C1 segment of cervical spinal cord (tissue), 14 donors: ENCODE measurements at places on chromosomes 1 and 21.

DNA sequence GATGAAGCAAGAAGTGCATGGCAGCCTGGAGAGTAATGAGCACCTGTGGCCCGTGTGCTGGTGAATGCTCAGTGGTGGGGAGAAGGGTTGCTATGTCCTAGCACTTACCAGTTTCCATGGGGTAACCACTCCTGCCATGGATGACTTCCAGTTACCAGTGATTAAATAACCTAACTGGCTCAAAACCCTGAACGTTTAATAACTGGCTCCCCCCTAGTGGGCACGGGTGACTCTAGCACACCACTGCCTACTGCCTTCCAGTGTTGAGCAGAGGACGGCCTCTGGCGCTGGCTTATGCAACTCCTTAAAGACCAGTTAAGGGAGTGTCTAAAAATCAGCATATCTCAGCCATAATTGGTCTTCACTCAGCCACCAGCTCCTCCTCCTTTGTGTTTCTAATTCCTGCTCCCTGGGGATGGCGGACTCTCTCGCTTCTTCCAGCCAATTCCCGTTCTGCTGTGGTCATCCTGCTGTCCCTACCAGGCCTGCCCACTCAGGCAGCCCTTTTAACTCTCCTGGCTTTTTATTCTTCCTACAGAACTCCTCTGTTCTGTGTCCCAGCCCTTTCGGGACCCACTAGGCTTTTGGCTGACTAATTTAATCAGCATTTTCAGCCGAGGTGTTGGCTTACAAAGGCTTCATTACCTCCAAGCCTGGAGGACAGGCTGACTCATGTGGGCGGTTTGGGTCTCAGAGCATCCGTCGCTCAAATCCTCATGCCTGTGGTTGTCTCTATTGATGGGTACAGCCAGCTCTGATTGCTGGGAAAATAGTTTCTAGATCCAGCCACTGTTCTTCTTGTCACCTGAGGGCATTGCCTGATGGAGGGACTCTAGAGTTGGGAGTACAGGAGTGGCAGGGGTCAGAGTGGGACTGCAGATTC, 332.4 kb downstream of the CAMTA1 start:
- no peak for DNase-seq

- DNase-seq = peak; percentile 62
Observed at GRCh38 chr1:14968251-14968851, 185.2 kb upstream of the TMEM51 start.

DNA sequence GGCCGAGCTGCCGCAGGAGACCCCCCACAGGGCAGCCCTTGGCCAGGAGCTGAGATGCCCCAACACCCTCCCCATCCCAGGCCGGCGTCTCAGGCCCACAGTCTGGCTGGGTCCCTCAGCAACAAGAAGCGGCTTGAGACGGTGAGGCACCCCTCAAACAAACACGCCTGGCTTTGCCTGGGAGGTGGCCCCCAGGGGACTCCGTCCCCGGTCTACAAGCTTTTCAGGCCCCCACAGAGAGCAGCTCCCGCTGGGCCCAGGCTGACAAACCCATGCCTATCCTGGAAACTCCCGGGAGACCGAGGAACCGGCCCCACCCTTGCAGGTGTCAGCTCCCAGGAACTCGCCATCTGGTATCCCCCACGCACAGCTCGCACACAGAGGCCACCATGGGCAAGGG, 67.0 kb downstream of the ARHGEF16 start:
- DNase-seq = no peak

GRCh38 chr1:228363686-228364067, 43.0 kb downstream of the TRIM11 start:
- no peak for DNase-seq

- no peak for DNase-seq
Observed at GRCh38 chr1:8404460-8405370, 86.8 kb downstream of the SLC45A1 start.

- DNase-seq = no peak
Observed at GRCh38 chr21:35097525-35097924, 48.4 kb upstream of the RUNX1 start.

DNA sequence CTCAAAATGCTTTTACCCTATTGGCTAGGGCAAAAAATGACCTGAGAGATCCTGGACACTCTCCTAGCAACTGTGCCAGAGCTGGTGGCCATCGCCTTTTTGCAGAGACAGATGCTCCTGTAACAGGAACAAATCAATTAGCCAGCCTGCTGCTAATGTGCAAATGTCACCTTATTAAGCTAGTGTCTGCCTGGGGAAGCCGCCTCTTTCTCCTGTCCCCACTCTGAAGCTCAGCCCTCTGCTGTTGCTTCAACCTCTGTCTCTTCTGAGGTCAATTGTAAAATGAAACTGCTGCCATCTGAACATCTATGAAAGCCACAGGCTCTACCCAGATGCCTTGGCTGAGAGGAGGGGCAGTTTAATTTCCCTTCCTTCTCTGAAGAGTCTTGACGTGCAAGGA, 85.5 kb upstream of the CACNA1E start:
- DNase-seq = no peak

GRCh38 chr1:231985296-231986023, 358.9 kb downstream of the DISC1 start:
- DNase-seq = no peak

DNA sequence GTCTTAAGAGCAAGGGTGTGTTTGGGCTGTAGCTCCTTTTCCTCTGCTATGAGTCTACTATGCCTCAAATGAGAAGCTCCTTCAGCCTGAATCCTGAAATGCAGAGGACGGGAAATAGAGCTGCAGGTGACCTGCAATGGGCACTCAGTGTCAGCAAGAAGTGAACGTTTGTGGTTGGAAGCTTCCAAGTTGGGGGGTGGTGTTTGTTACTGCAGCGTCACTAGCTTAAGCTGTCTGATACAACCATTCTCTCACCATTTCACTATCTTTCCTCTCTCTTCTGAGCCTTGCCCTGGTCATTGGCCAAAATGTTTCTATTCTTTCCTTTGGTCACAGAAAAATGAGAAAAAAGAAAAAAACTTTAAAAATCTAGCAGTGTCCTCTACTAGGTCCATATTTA, 19.4 kb downstream of the TRIM67 start:
- no peak for DNase-seq

- no peak for DNase-seq
Observed at GRCh38 chr1:6646499-6647148, 22.0 kb downstream of the THAP3 start.

DNA sequence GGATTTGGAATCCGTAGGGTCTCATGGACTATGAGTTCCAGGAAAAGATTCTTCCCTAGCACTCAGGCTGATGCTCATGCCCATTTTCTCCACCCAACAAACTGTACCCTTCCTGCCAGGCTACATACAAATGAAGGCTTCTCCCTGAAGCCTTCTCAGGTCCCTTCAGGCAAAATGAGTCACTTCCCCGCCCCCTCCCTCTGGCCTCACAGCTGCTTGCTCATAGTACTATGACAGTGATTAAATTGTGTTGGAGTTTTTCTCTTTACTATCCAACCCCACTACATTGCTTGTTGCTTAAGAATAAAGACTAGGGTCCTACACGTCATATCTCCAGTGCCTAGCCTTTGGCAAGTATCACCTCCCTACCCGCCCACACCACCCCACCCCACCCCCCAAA, 207.6 kb upstream of the NFIA start:
- DNase-seq = no peak

GRCh38 chr1:179002552-179003345, 22.9 kb upstream of the FAM20B start:
- DNase-seq = no peak

GRCh38 chr1:161072751-161073449, 3.2 kb upstream of the ARHGAP30 start:
- no peak for DNase-seq

- DNase-seq = no peak
Observed at GRCh38 chr1:86137436-86137835, 19.1 kb downstream of the COL24A1 start.

GRCh38 chr21:41418956-41419680, 6.9 kb upstream of the MX1 start:
- DNase-seq = no peak

DNA sequence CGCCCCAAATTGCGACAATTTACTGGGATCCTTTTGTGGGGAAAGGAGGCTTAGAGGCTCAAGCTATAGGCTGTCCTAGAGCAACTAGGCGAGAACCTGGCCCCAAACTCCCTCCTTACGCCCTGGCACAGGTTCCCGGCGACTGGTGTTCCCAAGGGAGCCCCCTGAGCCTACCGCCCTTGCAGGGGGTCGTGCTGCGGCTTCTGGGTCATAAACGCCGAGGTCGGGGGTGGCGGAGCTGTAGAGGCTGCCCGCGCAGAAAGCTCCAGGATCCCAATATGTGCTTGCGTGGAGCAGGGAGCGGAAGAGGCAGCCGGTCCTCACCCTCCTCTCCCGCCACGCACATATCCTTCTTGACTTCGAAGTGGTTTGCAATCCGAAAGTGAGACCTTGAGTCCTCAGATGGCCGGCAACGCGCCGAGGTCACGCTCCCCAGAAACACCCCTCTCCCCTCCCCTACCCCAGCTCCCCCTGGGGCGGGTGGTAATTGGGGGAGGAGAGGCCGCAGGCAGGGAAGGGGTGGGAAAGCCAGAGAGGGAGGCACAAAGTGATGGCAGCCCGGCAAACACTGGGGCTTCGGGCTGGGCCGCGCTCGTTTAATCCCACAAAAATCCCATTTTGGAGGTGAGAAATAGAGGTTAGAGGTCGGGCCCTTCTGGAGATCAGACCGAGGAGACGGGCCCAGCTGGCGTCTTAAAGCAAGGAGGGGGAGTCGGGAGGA, 6.2 kb downstream of the SIM2 start:
- DNase-seq = no peak

GRCh38 chr1:9466780-9467758, 72.2 kb upstream of the SLC25A33 start:
- DNase-seq = no peak

- DNase-seq = no peak
Observed at GRCh38 chr1:167060141-167061072, 29.8 kb downstream of the GPA33 start.

DNA sequence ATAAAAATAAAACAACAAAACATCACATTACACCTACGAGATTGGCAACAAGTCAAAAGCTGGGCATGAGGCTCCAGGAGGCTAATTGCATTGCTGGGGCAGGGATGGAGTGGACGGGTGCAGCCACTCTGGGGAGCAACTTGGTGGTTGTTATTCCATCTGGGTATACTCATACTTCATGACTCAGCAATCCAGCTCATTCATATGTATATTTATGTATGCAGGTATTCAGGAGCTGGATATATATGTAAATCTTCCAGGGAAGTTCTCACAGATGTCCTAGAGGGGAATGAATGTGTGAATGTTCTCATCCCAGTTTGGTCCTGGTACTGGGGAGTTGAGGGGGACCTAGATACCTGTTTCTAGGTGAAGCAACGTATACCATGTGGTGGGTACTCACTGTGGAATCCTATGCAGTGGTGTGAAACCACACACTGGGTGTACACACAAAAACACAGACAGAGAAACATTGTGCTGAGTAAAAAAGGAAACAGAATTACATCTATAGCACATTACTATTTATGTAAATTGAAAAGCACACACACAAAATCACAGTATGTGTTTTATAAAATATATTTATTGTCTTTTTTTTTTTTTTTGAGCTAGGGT, 79.7 kb upstream of the RAB4A start:
- DNase-seq = no peak

DNA sequence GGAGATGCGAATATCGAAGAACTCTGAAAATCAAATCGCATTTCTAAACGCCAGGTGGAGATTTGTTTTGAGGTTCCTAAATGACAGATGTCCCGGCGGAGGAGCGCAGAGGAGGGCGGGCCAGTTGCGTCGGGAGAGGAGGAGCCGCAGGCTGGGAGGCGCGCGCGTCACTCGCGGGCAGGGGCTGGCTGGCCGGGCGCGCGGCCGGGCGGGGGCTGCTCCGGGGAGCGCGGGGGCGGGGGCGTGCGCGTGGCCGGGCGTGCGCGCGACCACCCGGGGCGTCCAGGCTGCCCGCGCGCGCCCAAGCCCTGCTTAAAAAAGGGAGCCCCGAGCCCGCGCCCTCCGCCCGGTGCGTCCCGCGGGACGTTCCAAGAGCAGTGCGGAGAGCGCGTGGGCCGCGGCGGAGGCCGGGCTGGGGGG, 47.3 kb downstream of the H3-3A start:
- peak; percentile 82 for DNase-seq

- no peak for DNase-seq
Observed at GRCh38 chr1:201050515-201051277, 27.2 kb upstream of the KIF21B start.

DNA sequence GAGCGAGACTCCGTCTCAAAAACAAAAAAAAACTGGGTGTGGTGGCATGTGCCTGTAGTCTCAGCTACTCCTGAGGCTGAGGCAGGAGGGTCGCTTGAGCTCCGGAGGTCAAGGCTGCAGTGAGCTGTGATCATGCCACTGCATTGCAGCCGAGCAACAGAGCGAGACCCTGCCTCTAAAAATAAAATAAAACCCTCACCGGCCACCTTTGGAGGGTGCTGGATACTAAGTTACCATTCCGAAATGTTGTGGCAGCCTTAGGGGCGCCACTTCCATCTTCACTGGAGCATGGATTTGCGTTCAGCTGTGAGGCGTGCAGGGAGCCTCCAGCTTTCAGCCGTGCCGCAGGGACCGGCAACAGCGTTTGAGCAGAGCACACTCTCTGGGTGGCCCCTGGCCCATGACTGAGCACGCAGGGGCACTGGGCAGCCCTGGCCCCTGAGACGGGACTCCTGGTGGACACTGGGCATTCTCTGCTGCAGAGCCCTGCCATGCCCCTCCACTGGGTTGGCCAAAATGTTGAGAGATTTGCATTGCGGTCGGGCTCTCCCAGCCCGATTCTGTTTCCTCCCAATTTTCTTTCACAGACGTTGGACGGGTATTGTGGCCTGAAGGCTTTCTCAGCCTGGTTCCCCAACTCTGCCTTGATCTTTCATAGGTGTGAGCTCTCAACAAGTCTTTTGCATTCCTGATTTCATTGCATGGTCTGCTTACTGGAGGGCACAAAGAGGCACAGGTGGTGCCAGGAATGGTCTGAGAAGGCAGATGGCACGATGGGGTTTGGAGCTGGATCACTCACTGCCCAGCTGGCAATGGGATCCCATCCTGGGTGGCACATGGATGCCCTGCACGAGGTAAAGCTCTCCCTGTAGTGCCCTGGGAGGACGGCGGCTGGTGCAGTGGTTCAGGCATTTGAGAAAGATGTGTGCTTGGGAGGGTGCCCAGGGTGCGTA, 5.8 kb upstream of the CFAP74 start:
- no peak for DNase-seq

DNA sequence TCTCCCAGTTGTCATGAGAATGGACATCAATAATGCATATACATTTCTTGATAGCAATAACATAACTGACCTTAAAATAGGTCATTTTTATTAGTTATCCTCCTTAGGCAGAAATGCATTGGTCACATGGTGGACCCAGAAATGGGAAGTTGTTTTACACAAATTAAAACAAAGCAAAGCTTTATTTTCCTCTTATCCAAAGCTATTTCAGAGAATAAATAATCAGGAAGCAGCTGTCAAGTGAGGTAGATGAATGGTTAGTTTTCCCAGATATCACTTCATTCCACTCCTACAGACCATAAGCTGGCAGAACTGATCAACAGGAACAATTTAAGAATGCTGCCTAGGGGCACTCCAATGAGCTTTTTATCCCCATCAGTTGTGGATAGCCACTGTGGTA, 16.0 kb upstream of the OLIG1 start:
- no peak for DNase-seq

- DNase-seq = no peak
Observed at GRCh38 chr1:97581614-97582051, 339.2 kb downstream of the DPYD start.
